Activated T-cell treated with anti-CD3 and anti-CD28 coated beads for 24 hours (primary cell): ENCODE measurements at places on chromosomes 6 and 20.

DNA sequence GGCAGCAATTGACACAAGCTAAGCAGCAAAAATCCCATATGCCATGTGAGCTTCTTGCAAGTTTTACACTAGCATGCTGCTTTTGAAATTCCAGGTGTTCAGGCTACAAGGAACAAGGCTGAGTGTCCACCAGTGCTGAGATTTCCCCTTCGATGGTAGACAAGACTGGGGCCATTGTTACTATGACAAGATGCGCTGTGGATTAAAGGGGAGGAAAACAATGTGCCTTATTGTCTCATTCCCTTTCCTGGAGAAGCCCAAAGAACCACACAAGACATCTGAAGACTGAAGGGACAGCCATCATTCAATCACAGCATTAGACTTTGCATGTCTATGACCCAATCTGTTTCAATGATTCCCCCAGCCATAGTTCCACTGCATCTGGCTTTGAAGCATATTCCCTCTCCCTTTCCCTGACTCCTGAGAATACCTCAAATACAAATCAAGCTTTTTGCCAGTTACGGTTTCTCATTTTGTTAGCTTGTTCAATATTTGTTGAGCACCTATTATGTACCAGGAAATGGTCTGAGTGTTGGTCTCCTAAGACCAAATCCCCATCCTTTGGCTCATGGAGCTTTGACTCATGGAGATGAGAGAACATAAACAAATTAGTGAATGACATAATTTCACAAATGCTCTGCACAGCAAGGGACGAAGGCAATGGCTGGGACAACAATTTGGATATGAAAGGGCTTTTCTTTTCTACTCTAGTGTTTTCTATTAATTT lies 23.4 kb upstream of the SCGN start:
- no peak for DNase-seq

- no peak for DNase-seq
Observed at GRCh38 chr20:22348010-22348409, 236.4 kb downstream of the FOXA2 start.

- DNase-seq, result no peak
Observed at GRCh38 chr6:26312096-26312463, 52.9 kb upstream of the BTN3A2 start.

DNA sequence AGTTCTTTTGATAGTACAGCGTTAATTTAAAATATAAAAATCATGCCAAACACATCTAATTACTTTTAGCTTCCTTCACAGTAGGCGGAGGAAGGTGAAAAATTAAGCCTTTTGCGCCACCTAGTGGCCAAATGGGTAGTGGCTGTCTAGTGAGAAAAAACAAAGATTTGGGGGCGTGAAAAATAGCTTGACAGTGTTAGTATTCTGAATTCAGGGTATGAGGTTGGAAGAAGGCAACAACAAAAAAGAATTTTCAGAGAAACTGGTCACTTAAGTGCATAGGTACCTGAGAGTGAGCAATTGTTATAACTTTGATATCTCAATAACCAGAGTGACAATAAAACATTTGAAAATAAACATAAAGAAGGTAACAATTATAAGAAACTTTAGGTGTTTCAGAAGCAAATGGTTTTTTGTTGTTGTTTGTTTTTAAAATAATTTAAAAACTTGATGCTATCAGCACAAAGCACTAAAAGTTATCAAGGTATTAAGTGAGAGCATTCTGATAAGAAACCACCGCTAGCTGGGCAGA lies 14.3 kb downstream of the PSMB9 start:
- peak; percentile 81 for DNase-seq

DNA sequence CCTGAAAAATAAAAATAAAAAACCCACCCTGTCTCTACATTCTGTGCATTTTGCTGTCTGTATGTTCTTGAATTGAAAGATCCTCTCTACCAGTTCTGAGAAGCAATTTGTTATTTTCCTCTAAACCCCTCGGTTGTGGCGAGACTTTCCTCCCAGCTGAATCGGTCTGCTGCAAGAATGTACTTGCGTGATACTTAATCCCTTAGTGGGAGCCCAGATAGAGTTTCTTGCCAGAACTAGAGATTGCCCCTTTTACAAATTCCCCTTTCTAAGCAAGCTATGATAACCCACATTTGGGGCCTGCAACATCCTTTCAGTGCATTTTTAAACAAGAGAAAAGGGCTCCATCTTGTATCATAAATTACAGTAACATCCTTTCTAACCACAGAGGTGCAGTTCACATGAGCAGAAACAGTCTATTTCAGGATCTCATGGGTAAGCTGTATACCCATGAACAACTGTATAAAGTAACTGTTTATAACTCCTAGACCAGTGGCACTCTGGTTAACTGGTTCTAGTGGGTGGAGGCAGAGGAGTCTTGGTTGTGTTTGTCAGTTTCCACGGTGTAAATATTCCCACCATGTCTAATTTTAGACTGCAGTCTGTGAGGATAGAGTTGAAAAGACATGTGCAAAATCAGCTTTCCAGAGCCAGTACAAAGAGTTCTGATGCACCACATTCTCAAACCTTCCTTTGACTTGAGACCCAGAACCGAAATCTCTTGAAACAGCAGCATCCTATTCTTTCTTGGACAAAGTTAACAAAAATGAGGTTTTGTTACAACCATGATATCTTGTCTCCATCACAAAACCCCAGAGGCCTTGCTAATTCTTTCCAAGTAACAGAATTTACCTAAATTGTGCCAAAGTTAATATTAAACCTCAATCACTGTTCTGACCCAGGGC lies 113.1 kb upstream of the ZNF217 start:
- DNase-seq, result no peak

- DNase-seq, result no peak
Observed at GRCh38 chr6:17280138-17280537, 1.0 kb upstream of the RBM24 start.

- DNase-seq, result no peak
Observed at GRCh38 chr6:130307752-130308361, 58.0 kb upstream of the TMEM200A start.

GRCh38 chr6:118316796-118317384 lies 231.2 kb upstream of the PLN start:
- no peak for DNase-seq

GRCh38 chr6:106514583-106514885 lies 114.8 kb downstream of the RTN4IP1 start:
- DNase-seq, result no peak

DNA sequence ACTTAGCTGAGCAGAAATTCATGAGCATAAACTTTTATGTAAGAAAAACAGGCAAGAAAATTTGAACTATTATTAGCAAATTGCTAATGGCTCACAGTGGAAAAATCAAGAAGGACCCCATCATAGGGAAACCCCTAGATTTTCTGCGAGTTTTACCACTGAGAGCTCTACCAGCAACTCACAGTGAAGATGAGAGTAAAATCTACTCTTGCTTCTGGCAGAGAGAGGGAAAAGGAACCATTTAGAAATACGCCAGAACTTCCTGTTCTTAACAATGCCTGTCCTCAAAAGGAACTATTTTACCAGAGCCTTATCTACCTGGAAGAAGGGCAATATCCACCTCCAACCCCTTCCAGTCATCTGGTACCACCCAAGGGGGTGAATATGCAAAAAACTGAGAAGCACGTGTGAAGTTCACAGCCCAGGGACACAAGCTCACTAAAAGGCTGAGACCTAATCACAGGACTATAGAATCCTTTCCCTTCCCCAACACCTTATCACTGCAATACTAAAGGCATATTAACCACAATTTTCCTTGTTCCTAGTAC lies 34.4 kb upstream of the ASF1A start:
- no peak for DNase-seq

DNA sequence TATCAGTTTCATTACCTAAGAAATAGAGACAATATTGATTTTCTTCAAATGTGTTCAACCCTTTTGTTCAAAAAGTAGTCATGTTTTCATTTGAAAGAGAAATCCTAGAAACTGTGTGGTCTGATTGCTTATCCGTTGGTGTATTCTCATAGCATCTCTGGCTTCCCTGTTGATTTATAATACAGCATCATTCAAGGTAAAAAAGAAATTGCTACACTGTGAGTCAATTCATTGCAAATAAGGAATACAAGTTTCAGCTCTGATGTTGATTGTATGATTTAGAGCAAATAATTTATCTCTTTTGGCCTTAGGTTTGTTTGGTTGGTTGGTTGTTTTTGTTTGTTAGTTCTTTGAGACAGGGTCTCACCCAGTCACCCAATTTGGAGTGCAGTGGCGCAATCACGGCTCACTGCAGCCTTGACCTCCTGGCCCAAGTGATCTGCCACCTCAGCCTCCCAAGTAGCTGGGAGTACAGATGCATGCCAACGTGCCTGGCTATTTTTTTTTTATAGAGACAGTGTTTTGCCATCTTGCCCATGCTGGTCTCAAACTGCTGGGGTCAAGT lies 185.5 kb upstream of the TNFAIP3 start:
- DNase-seq, result no peak

DNA sequence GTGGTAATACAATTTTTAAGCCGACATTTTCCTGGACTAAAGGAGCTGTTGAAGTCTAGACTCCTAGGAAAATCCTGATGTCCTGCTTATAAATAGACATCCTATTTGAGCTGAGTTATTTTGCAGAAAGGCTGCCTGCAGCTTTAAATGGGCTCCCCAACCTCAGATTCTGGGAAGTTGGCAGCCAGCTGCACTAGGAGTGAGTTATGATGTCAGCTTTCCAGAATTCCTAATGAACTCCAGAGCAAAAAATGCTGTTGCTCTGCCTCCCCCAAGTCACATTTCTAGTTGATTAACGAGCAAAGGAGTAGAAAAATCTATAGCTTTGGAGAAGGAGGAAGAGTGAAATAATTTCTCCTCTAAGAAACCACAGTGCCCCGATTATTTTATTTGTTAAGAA lies 346.3 kb upstream of the SULF2 start:
- DNase-seq, result no peak

- no peak for DNase-seq
Observed at GRCh38 chr6:165231581-165232561, 77.5 kb downstream of the C6orf118 start.

DNA sequence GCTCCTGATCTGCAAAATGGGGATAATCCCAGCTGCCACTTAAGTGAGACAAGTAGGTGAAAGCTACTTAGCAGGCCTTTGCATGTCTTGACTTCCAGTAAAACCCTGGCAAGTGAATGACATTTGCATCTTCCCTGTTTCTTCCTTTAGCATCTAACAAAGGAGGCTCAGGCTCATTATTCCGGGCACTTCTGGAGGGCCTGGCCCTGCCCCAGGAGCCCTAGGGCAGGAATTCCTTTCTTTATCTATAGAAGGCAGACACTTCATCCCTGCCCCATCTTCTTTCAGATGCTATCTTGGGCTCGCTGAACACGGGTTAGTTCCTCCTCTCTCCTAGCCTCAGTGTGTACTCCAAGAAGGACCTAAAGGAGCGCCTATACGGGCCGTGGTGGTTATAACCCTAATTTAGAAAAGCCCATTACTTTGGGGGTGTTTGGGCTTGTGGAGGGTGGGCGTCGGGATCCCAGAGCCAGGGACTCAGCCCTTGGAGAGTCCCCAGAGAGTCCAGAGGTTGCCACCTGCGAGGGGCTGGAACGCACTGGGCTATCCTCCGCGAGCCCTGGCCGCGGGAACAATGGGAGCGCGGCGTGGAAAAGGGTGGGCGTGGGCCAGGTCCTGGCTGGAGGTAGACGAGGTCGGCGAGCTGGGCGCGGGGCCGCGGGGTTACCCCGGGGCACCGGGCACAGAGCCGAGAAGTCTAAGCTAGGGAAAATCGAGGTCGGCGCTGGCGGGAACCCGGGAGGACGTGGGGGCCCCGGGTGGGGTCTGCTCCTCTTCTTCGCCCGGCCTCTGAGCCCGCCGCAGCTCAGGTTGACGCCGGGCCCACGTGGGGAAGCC lies 62.8 kb upstream of the EPB41L1 start:
- DNase-seq, result no peak

- DNase-seq, result no peak
Observed at GRCh38 chr6:91480402-91480801, 893.5 kb upstream of the MAP3K7 start.

GRCh38 chr6:54754406-54754805 lies 92.2 kb upstream of the FAM83B start:
- no peak for DNase-seq

GRCh38 chr6:7138921-7139358 lies 31.2 kb downstream of the RREB1 start:
- DNase-seq, result no peak

GRCh38 chr6:100103931-100104330 lies 109.9 kb upstream of the MCHR2 start:
- DNase-seq, result no peak

DNA sequence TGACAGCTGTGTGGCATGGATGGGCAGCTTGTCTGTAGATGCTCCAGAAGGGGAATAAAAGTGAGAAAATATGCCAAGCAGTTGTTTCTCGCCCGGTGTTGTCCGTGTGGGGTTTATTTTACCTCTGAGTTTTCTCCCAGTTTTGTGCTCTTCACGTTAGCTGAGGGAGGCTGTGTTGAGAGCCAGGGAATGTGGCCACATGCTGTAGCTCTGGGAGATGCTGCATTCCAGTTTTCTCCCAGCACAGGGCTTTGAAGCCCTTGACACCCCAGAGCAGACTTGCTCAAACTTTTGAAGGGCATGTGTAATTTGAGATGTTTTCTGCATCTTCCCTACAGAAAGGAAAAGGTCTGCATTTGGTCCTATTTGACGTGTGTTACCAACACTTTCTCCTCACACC lies 67.7 kb downstream of the RREB1 start:
- DNase-seq, result no peak

GRCh38 chr20:56483970-56484369 lies 15.5 kb downstream of the RTF2 start:
- no peak for DNase-seq

- DNase-seq, result no peak
Observed at GRCh38 chr6:43932259-43933147, 162.5 kb downstream of the VEGFA start.

DNA sequence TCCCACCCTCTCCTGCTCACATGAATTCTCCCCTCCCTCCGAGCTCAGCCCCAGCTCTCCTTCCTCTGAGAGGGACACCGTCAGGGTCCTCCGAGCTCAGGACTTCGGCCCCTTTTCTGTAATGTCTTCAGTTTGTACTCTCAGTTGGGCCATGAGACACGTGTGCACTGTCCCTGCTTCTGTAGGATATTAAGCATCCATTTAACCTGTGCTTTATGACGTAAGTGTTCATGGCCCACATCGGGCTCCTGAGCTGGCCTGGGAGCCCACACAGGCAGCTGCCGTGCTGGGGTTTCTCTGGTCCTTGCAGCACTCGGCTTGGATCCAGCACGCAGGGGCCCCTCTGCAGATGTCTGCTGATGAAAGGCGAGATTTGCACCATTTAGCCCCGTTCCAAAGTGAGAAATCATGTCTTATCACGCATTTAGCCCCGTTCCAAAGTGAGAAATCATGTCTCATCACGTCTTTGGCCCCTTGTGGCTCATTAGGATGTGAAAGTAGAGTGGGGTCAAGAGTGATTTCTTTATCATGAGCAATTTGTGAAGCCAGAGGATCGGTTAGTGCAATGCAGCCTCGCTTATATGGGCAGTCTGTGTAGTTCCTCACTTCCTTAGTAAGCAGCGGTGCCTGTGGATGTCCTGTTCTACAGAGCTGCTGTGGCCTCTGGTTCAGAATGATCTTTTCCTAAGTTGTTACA lies 25.3 kb downstream of the DUSP22 start:
- DNase-seq, result no peak

DNA sequence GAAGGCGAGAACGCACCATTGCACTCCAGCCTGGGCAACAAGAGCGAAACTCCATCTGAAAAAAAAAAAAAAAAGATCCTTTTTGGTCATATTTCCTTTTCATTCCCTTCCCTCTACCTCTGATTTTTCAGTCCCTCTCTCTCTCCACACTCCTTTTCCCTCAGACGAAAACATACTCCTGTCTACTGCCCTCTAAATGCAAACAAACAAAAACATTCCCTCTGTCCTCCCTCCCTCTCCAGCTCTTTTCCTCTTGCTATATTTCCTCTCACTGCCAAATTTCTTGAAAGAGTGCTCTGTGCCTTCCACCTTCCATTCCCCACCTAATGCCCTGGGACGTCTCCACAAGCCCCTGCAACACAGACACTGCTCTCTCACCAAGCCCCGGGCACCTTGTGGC lies 14.9 kb upstream of the MDFI start:
- DNase-seq, result no peak
